Sigmoid colon (tissue), 7 donors: ENCODE measurements at places on chromosomes 4 and X. TPM values are rescaled to one million over a fixed set of nuclear protein-coding genes. Genes with fewer than 3 reads are reported as not detected.

The BEX1 gene
- total RNA-seq: 8.9 TPM

The KCNE5 gene
- total RNA-seq: not detected

The KCND1 gene
- 1.4 TPM for total RNA-seq

DNA sequence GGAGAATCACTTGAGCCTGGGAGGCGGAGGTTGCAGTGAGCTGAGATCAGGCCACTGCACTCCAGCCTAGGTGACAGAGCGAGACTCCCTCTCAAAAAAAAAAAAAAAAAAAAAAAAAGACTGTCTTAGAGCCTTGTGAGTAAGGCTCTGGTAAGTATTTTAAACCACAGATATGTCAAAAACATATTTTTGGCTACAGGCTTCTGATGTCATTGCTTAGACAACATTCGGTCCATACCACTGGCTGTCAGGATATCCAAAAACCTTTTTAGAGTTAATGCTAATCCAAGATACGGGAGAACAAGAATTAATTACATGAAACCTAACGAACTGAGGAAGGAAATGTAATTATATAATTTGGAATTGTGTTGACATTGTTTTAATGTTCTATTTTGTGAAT, 999.5 kb upstream of the PABPC4L start:
- DNase-seq: no peak

DNA sequence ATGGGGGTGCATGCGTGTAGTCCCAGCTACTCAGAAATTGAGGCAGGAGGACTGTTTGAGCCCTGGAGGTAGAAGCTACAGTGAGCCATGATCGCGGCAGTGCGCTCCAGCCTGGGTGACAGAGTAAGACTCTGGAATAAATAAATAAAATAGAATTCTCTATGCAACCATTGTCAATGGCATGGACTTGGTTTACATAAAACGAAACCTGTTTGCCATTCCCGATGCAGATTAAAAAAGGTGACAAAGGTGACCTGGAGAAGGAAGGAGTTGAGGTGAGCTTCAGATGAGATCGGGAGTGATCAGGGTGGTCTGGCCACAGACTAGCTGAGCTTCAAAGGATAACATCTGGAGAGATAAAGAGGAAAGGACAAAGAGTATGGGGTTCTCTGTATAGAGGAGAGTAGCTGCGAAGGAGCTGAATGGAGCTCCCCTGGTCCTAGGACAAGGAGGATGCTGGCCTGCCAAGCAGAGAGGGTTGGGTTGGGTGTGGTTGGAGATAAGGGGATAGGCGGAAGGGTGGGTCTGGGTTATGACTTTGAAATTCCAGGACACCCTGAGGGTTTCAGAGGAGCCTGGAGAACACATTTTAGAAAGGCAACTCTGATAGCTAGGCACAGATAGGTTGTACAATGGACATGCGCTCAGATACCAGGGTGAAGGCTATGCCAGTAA, 98.6 kb downstream of the RBM47 start:
- DNase-seq: no peak

DNA sequence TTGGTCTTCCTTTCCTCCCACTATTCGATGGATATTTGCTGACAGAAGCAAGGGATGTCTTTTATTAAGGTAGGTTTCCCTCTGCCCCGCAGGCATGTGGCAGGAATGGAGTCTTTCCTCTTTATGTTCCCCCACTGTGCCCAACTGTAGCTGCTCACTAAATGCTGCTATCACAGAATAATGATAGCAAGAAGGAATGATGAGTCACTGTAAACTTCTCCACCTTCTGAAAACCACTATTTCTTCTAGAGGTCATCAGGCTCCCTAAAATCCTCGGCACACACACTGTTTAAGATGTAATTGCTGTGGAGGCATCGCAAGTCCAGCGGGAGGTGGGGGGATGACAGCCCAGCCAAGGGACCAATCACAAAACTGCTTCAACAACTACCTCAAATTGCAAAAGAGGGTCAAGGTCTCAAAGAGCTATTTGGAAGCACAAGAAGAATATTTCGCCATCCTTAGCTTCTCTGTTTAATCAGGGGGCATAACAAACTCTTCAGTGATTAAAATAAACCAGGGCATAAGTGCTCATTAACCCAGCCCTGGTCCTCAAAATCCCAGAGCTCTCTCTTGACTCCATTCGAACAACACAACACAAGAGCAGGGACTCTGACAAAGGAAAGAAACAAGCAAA, 13.9 kb downstream of the QDPR start:
- no peak for DNase-seq

- no peak for DNase-seq
These were observed 145.0 kb upstream of the DGKK start for GRCh38 chrX:50615570-50616158.

DNA sequence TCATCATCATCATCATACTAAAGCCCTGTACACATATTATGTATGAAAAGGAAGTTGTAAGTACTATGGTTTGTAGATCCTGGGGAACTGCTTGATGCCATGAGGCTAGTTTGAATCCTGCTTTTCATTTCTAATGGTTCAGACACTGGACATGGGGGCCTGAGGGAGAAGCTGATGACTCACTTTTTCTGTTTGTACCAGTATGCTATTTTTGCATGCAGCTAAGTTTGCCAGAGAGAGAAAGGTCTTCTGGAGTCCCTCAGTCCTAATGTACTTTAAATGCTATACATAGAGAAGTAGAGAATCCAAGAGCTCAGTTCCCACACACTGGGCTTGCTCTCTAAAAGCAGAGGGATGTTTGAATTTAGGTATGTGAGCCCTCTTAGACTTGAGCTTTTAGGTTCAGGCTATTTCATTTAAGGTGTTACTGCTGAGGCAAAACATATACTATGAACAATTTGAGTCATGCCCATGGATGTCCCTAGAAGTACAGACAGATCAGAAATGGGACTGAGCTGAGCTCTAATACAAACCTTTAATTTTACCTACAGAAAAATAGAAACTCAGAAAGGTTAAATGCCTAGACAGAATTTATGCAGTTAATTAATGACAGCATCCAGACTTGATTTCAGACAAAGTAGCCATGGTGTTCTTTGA, 17.6 kb upstream of the HS3ST1 start:
- DNase-seq: no peak

DNA sequence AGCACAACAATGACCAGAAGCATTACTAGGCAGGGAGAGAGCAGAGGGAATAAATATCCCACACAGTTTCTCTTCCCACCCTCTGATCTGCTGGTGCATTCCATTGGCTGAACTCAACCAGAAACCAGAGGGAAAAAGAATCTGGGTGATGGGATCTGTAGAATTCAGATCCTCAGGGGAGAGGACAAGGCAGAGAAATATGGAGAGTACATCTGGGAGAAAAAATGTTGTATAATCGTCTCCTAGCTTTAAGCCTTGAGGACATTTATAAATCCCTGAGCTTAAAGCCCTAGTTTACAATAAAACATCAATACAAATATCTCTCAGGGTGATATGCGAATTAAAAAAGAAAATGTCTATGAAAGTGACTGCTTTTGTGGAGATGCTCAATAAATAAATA, 368.1 kb upstream of the MAD2L1 start:
- DNase-seq: no peak

DNA sequence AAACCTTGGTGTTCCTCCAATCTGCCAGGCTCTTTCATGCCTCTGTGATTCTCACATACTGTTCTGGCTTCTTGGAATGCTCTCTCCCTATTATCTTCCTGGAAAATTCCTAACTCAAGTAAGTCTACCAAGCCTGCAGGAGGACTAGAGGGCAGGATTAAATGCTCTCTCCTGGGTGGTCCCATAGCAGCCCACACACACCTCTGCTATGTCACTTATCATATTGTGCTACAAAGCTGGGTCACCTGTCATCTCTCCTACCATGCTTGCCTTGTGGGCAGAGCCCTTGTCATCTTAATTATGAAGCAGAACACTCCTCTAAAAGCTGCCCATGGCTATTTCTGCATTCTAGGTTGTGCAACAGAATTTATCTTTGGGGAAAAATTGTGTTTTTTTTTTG, 344.5 kb upstream of the NOCT start:
- no peak for DNase-seq

The P2RY8 gene
- total RNA-seq: 0.82 TPM

The SLC2A9 gene
- total RNA-seq: 3.9 TPM

- no peak for DNase-seq
These were observed 31.6 kb upstream of the SOD3 start for GRCh38 chr4:24763631-24764297.

DNA sequence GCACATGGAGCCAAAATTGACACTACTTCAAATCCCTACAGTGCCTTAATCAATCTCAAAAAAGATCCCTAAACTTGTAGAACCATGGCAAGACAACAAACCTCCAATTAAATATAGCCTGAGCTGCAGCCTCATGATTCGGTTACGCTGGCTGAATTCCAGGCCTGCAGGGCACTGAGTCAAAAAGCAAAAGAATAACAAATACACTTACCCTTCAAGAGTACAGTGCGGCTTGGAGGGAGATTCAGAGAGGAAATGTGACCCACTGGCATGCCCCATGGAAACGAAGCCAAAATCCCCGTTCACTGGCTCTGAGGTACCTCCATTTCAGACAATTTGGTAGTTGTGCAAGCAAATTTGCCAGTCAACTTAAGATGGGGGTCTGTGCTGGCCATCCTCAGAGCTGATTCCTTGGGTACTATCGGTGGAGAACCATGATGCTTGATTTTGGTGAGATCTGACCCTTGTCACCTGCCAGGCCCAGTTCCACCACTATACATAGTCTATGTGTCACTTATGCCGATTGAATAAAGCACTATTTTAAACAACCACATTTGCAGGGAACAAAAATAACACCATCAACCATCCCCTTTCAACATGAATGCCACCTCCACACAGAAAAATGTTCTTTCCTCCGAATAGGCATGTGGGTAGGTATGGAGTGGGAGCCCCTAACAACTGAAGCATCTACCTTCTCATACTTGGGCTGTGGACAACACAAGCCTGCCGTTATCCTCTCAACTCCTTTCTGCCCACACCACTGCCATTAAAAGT, 2.1 kb downstream of the C4orf54 start:
- peak; percentile 83 for DNase-seq

- DNase-seq: no peak
These were observed 330.7 kb upstream of the RASGEF1B start for GRCh38 chr4:81802285-81802846.

DNA sequence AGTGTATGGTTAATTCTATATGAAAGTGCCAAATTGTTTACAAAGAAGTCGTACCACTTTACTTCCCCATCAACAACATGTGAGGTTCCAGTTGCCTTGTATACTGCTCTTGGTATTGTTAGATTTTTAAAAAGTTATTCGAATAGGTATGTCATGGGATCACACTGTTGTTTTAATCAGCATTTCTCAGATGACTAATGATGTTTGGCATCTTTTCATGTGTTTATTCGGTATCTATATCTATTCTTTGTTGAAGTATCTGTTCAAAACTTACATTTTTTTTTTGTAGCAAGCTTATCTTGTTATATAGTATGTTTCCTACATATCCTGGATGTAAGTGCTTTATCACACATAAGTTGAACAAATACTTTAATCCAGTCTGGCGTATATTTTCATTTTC, 99.4 kb upstream of the MAB21L2 start:
- no peak for DNase-seq

The GRIA3 gene
- 1.1 TPM for total RNA-seq

- DNase-seq: no peak
These were observed 96.6 kb upstream of the OTUD4 start for GRCh38 chr4:145277011-145277410.

GRCh38 chrX:54891573-54891972, 29.1 kb upstream of the TRO start:
- no peak for DNase-seq

The CLNK gene
- not detected for total RNA-seq

- peak; percentile 15 for DNase-seq
These were observed 7.2 kb downstream of the PDHA1 start for GRCh38 chrX:19350941-19351384.

- no peak for DNase-seq
These were observed 697.5 kb upstream of the GNPDA2 start for GRCh38 chr4:45423896-45424295.

The USP51 gene
- 2.1 TPM for total RNA-seq

The CYSLTR1 gene
- 1.4 TPM for total RNA-seq
